ENCODE measurements at places on chromosomes 3 and 15. TPM values are rescaled to one million over a fixed set of nuclear protein-coding genes. Genes with fewer than 3 reads are reported as not detected.

The NSUN3 gene
- 8.5 TPM for polyA plus RNA-seq

The COL7A1 gene
- polyA plus RNA-seq, result 3.0 TPM

The GOLGA6L10 gene
- 3.0 TPM for polyA plus RNA-seq

The OR5K2 gene
- polyA plus RNA-seq, result not detected

The IL12A gene
- not detected for polyA plus RNA-seq

The ACAN gene
- polyA plus RNA-seq, result not detected

The GOLGA6A gene
- polyA plus RNA-seq, result not detected

The CLDN11 gene
- polyA plus RNA-seq, result 3.2 TPM

The ZNF80 gene
- not detected for polyA plus RNA-seq

The NR2E3 gene
- 5.4 TPM for polyA plus RNA-seq

The MAN2C1 gene
- polyA plus RNA-seq, result 22.0 TPM

The BNIP2 gene
- polyA plus RNA-seq, result 33.5 TPM

The CLRN1 gene
- polyA plus RNA-seq, result not detected

The SLC28A1 gene
- polyA plus RNA-seq, result not detected

The MCTP2 gene
- polyA plus RNA-seq, result 7.2 TPM

The CKMT1B gene
- 153 TPM for polyA plus RNA-seq

The GHSR gene
- polyA plus RNA-seq, result not detected

The RTP3 gene
- polyA plus RNA-seq, result not detected

The SEMA3F gene
- 0.60 TPM for polyA plus RNA-seq

The PLA2G4D gene
- polyA plus RNA-seq, result not detected

The SLC22A14 gene
- polyA plus RNA-seq, result not detected

The SLC25A36 gene
- 10.8 TPM for polyA plus RNA-seq

The GUCA1C gene
- not detected for polyA plus RNA-seq

The SNTN gene
- polyA plus RNA-seq, result not detected

The COMMD4 gene
- polyA plus RNA-seq, result 87.9 TPM

The CPN2 gene
- polyA plus RNA-seq, result not detected

The TM4SF1 gene
- polyA plus RNA-seq, result 76.2 TPM

The TNNC1 gene
- polyA plus RNA-seq, result 23.6 TPM

The NRROS gene
- 3.7 TPM for polyA plus RNA-seq

The SCAANT1 gene
- not detected for polyA plus RNA-seq

The ADCY5 gene
- 9.9 TPM for polyA plus RNA-seq
